Fibroblast of skin of scalp (primary cell): ENCODE measurements at places on chromosomes 7 and 10.

- DNase-seq: no peak
These were observed 123.7 kb downstream of the GRK5 start for GRCh38 chr10:119331061-119331460.

DNA sequence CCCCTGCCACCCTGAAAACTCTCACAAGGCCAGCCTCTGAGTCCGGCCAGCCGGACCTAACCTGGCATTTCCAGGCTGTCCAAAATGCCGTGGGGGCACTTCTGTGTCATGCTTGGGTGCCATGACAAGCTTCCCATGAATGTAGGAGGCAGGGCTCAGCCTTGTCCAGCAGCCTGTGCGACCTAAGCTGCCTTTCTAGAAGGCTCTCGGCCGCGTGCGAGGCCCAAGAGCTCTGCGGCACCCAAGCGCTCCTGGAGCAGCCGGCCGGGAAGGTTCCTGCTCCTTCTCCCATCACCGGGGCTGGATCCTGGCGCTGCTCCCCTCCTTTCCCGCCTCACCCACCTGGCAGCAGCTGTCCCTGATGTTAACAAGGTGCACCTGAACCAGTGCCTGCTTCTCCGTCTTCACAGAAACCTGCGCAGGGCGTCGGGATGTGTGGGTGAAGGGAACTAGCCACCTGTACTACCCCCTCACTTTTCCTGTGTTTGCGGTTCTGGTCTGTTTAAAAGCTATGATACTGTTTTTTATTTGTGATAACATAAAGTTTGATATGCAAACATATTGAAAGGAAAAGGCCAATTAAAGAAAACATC is 6.1 kb downstream of the GPER1 start:
- DNase-seq: no peak

GRCh38 chr10:18497806-18498369 is 153.5 kb downstream of the NSUN6 start:
- DNase-seq: no peak

DNA sequence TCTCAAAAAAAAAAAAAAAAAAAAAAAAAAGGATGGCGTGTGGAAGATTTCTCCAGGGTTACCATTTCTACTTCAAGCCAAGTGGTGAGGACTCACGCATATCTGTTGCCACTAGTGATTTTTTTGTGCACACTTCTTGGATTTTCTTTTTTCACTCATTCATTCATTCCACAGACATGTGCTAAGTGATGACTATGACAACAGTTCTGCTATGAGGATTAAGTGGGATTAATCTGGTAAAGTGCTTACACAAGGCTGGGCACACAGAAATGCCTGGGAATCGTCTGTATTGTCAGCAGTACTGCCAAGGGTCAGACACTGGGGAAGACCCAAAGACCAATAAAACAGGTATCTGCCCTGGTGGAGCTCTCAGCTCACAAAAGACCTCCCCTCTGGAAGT is 6.3 kb upstream of the OPN1SW start:
- DNase-seq: no peak

- DNase-seq: no peak
These were observed 621.6 kb downstream of the SORCS3 start for GRCh38 chr10:105262666-105263065.

- DNase-seq: no peak
These were observed 31.1 kb upstream of the EZH2 start for GRCh38 chr7:148915211-148915610.

- DNase-seq: no peak
These were observed 43.3 kb downstream of the CNOT4 start for GRCh38 chr7:135466442-135467206.

GRCh38 chr10:76291175-76291574 is 859.8 kb downstream of the LRMDA start:
- DNase-seq: no peak

- no peak for DNase-seq
These were observed 23.3 kb downstream of the ADAP1 start for GRCh38 chr7:930975-931758.

GRCh38 chr7:30472784-30473775 is 5.5 kb downstream of the NOD1 start:
- DNase-seq: peak; percentile 83

DNA sequence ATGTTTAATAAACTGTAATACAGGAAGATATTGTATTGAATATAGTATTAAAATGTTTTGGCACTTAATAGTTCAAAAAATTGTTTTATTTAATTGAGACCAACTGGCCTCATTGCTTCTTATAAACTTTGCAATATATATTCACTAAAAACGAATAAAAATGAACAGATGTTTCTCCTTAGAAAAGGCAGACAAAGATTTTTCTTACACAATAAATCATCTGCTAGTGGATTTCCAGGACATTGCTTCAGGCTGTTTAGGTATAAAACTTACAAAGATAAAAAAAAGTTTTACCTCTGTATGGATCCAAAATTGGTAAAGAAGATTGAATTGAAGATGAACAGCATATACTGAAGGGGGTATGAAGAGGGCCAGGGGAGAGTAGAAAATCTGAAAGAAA is 143.6 kb downstream of the AGMO start:
- DNase-seq: no peak

GRCh38 chr7:157405914-157406810 is 69.4 kb downstream of the DNAJB6 start:
- peak; percentile 26 for DNase-seq

GRCh38 chr10:113736576-113736975 is 14.9 kb upstream of the PLEKHS1 start:
- peak; percentile 62 for DNase-seq

- no peak for DNase-seq
These were observed 117.9 kb upstream of the MACROH2A2 start for GRCh38 chr10:69934768-69935167.

DNA sequence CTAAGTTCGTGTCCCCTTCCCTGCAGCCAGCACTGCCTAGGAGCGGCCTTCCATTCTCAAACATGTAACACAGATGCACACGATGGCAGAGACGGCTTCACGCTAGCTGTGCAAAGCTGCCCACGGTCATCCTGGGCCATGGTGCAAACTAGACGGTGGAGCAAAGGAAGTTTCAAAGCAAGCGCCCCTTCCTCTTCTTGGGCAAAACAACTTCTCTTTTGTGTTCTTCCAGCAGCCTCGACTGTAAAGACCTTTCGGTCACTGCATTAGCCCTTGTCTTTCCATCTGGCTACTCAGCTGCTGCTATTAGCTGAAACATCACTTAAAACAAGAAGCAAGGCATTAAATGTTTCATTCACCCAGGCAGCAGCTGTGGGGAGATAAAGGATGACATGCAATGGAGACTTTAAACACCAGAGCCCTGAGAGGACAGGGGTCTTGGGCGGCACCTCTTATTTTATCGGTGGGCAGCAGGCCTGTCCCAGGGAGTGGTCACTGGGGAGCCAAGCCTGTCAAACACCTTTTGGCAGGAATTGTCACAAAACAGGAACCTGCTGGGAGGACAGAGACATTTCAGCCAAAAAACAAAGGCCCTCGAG is 214.8 kb downstream of the KLF6 start:
- no peak for DNase-seq

DNA sequence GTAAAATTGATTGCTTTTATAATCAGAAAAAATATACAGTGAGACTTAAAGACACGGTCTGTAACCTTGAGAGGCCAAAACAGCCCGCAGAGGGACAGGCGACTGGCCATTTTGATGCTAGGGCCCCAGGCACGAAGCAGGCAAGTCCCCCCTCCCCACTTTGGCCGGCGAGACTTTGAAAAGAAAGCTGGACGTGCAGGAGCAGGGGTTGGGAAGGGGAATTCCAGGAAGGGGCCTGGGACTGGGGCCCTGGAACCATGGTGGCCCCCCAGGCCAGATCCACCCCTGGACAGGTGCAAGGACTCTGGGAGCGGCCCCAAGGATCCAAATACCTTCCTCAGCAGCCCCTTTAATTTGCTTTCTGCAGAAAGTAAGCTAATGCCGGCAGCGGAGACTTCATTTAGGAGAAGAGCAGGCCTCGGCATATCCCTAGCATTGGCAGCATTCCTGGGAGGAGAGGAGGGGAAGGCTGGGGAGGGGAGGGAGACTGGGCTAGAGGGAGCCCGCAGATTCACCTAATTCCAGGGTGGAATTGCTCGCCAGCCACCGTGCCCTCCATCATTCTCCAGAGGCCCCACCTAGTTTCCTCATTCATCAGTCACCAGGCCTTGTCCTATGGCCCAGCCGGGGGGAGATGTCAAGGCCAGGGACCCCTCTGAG is 24.9 kb upstream of the TNRC18 start:
- DNase-seq: peak; percentile 35

DNA sequence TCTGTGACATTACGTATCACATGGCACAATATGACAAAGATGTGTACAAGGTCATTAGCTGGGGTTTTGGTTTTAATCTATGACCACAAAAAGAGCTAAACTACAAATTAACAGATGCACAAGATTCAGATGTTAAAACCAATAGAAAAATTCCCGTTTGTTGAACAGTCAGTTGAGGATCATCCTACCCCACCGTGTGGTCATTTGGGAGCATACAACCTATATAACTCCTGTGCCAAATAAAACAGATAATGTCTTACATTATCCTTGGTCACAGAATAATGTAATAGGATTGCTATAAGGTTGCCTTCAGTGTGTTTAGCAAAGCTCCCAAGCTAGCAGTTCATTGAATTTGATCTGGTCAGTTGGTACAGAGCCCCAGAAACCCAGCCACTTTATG is 28.2 kb downstream of the ASNS start:
- no peak for DNase-seq

DNA sequence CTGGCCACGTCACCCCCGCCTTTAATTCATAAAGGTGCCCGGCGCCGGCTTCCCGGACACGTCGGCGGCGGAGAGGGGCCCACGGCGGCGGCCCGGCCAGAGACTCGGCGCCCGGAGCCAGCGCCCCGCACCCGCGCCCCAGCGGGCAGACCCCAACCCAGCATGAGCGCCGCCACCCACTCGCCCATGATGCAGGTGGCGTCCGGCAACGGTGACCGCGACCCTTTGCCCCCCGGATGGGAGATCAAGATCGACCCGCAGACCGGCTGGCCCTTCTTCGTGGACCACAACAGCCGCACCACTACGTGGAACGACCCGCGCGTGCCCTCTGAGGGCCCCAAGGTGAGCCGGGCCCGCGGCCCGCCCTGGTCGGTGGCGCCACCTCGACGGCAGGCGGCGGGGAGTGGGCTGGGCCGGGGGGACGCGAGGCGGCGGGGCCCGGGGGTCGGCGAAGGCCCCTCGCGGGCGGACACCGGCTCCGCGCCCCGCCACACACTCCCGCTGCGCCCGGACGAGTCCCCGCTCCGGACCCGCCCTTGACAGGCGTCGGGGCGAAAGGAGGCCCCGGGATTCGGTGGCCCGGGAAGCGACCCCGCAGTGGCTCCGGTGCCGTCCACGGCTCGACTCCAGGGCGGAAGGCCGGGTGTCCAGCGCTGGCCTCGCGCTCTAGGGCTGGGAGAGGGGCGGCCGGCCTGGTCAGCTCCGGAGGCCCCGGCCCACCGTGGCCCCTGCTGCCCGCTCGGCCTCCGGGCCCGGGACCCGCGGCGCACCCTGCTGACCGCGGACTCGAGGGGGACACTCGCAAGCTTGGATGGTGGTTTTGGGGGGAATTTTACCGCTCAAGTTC is 557 bp downstream of the BAG3 start:
- DNase-seq: no peak

- DNase-seq: peak; percentile 42
These were observed 2.0 kb downstream of the PLCE1 start for GRCh38 chr10:93995598-93996271.

DNA sequence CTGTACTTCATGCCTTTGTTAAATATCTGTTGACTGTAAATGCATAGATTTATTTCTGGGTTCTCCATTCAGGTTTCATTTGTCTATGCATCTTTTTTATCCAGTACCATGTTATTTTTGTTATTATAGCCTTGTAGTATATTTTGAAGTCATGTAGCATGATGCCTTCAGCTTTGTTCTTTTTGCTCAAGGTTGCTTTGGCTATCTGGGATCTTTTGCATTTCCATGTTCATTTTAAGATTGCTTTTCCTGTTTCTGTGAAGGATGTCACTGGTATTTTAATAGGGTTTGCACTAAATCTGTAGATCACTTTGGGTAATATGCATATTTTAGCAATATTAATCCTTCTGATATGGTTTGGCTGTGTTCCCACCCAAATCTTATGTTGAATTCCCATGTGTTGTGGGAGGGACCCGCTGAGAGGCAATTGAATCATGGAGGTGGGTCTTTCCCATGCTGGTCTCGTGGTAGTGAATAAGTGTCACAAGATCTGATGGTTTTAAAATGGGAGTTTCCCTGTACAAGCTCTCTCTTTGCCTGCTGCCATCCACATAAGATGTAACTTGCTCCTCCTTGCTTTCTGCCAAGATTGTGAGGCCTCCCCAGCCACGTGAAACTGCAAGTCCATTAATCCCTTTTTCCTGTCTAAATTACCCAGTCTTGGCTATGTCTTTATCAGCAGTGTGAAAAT is 302.8 kb upstream of the SEMA3C start:
- DNase-seq: no peak

DNA sequence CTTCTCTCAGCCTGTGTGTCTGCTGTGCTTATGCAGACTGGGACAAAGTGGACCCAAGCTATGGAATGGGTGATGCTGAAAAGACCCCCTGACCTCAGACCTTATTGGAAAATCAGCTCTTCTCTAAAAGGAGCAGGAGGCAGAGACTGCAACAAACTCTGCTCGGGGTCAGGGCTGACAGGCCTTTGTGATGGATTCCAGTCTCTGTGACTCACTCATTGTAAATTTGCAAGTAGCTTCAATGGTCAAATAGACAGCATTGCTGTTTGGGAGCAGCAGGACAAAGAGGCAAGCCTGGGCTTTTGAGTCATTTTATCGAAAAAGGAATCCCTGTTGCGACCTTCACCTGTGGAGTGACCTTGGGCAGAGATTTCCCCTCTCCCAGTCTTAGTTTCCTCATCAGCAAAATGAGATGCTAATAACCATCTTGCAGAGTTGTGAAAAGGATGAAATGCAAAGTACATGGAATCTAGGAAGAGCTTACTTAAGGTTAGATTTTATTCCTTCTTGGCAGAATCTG is 26.1 kb upstream of the GPR26 start:
- peak; percentile 10 for DNase-seq

GRCh38 chr10:26857991-26858706 is 2.6 kb downstream of the ABI1 start:
- peak; percentile 40 for DNase-seq

DNA sequence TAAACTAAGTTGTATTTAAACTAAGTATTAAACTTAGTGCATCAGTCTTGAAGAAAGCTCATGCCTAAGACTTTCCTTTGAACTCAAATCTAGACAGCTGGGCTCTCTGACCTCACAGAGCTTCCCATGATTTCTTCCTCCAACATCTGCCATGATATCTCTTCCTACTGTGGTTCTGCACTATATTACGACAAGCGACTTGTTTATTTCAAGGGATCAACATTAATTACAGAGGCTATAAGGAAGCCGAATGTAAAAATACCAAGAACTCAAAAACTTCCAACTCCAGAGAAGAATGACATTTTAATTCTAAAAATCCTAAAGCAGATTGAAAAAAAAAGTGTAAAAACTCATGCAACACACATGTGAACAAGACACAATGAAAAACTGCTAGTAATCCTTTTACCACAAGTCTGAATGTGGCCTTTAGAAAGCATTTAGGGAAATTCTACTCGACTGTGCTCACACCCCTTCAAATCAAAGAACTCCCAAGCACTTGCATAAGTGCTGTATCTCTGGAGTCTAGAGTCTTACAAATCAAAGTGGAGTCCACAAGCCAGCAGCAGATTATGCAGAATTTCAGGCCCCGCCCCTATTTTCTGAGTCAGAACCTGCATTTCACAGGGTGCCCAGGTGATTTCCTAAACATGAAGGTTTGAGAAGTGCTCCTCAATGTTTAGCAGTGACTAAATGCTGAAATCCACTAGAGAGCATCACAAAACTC is 22.7 kb upstream of the WASHC2A start:
- peak; percentile 21 for DNase-seq

- DNase-seq: no peak
These were observed 6.5 kb downstream of the SAP25 start for GRCh38 chr7:100567031-100567730.
